ENCODE measurements at places on chromosomes 2 and 18.

DNA sequence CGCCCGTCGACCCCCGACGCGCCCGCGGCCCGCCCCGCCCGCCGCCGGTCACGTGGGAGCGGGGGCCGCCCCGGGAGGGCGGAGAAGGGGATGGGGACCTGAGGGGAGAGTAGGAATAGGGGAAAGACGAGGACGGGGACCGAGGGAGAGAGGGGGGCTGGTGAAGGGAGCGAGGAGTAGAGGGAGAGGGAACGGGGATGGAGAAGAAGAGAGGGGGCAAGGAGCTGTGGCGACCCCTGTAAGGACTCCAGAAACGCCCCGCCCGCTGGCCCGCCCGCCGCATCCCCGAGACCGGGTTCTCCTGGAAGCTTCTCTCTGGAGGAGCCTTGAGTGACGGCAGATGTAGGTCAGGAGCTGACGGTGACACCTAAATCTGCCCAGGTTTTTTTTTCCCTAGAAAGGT lies 615 bp downstream of the ADNP2 start:
- DNase-seq, result peak; percentile 36

DNA sequence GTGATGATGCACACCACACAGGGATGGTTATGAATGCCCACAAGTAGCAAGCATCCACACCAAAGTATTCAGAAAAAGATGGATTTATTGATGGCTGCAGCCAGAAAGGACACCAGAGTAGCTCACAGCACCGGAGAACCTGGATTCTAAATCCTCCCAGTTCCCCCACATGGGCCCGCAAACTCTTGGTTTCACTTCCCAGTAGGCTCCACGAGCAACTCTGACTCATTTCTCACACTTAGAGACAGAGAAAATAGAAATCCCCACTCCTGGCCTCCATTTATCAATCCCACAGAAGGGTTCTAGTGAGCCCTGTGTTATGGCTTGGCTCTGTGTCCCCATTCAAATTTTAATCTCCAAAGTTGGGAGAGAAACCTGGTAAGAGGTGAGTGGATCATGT lies 426.7 kb upstream of the MYT1L start:
- DNase-seq, result no peak

DNA sequence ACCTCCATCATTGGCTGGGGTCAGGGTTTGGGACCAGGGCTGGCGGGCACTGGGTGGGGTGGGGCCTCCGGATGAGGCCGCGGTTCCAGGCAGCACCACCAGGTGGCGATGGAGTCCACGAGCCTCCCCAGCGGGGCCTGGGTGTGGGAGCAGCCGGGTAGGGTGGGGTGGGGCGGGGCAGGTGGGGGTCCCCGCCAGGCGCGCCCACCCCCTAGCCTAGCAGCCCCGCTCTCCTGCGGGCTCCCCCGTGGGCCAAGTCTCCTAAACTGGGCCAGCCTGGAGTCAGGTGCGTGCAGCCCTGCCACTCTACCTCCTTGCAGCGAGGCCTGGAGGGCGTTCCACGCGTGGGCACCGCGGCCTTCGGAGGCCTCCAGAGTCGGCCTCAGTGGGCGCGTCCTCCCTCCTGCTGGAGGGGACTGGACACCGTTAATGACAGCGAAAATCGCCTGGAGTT lies 187.5 kb downstream of the TWIST2 start:
- peak; percentile 44 for DNase-seq

DNA sequence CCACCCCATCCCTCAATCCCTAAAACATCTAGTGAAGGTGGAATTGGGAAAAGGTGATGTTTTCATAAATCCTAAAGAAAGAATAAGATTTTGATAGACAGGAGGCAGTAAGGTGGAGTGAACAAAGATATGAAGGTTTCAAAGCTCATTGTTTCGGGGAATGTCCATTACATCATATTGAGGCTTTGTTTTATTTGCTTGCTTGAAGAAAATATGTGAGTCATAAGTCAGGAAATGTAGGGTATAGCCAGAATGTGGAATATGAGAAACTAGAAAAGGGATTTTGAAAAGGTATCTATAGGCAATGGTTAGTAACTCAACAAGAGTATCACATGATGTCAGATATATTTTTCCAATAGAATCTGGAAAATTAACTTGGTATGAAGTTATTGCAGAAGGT lies 1178.5 kb upstream of the ACVR2A start:
- no peak for DNase-seq

GRCh38 chr2:240155745-240156390 lies 15.4 kb upstream of the OTOS start:
- no peak for DNase-seq

- peak; percentile 49 for DNase-seq
These were observed 14.2 kb upstream of the CXCR4 start for GRCh38 chr2:136131961-136132824.

DNA sequence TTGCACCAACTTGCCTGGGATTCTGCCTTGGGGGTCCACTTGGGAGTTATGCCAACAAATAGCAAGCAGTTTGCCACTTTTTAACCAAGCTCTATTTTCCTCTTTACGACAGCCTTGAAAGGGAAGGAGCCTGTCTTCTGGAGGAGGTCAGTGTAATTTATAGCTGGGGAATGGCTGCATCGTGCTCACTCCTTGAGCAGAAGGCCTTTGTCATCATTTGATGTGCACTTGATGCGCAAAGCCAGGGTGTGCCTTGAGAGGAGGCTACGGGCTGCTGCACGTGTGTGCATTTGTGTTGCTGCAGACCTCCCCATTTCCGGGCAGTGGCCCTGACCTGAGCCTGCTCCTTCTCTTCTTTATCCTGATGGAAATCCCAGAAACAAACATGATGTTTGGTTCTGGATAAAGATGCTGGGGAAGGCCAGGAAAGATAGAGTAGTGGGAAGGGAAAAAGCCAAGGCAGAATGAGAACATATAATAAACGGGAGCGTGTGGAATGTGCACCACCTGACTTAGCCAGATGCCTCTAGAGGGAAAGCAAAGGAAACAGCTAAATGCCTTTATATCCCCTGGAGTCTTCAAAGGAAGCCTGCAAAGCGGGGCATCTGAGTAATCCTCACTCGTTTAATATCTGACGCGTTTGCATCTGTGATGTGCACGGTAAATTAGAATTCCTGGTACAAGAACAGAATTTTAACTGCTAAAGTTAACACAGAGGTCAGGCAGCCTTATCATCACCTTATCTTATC lies 68.3 kb upstream of the ZNF521 start:
- no peak for DNase-seq

GRCh38 chr18:53754154-53754553 lies 470.3 kb downstream of the MBD2 start:
- DNase-seq, result no peak

GRCh38 chr2:170881840-170882239 lies 47.2 kb upstream of the GORASP2 start:
- DNase-seq, result no peak

- no peak for DNase-seq
These were observed 18.9 kb upstream of the CD8A start for GRCh38 chr2:86809481-86810121.

- DNase-seq, result no peak
These were observed 86.9 kb downstream of the RDH14 start for GRCh38 chr2:18473241-18474181.

GRCh38 chr18:76806301-76806700 lies 16.1 kb upstream of the ZNF236 start:
- no peak for DNase-seq

GRCh38 chr18:76263046-76264005 lies 231.7 kb downstream of the ZNF516 start:
- no peak for DNase-seq

GRCh38 chr2:237449193-237449881 lies 35.4 kb upstream of the COL6A3 start:
- DNase-seq, result no peak

- DNase-seq, result peak; percentile 76
These were observed 24.1 kb downstream of the TRABD2A start for GRCh38 chr2:84856787-84857186.

DNA sequence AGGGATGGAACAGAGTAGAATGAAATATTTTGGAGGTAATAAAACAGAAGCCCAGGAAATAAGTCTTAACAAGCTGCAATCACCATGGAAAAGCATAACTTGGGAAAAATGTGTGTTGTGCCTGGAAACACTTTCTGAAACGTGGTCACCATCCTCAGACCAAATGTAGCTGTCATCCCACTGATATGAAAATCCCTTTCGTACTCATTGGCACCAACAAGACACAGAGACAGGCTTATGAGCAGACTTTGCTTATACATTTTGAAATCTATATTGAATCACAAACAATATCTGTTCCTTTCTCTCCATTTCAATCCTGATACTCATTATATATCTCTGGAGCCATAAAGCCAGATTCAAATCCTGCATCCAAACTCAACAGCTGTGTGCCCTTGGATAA lies 28.7 kb downstream of the MREG start:
- DNase-seq, result no peak

GRCh38 chr2:122070241-122070731 lies 314.8 kb downstream of the TSN start:
- DNase-seq, result no peak

GRCh38 chr2:218022851-218023530 lies 20.2 kb upstream of the TNS1 start:
- DNase-seq, result no peak

- DNase-seq, result no peak
These were observed 50.5 kb downstream of the DYSF start for GRCh38 chr2:71503837-71504236.

DNA sequence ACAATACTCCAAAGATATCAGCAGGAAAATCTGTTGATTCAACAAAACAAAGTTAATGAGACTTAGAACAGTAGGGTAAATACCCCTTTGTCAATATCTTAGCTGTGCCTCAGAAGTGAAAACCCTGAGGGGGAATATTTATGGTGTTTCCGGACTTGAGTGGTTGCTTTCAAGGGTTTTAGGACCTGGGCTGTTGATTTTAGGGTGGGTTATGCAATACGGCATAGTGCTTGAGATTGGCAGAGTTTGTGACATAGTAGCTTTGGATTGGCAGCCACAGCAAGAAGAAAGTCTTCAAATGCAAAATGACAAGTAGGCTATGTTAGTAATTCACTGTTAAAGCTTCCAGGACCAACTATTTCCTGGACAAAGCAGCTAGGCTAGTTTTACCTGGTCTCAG lies 826.3 kb upstream of the CDH2 start:
- DNase-seq, result peak; percentile 1

DNA sequence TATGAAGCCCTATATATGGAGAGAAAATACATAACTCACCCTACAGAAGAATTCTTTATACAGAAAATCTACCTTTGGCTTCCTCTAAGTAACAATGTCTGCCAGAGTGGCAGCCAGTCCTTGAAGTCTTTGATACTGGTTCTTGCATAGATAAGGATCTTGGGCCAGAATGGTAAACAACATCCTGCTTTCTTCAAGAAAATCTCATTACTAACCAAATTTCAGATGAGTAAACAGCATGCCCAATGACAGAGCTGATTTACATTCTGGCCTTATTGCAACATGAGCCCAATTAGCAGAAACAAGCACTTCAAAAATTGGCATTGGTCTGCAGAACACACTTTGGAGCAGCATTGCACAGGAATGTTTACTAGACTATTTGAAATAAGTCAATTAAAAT lies 336.5 kb upstream of the ST6GAL2 start:
- no peak for DNase-seq

DNA sequence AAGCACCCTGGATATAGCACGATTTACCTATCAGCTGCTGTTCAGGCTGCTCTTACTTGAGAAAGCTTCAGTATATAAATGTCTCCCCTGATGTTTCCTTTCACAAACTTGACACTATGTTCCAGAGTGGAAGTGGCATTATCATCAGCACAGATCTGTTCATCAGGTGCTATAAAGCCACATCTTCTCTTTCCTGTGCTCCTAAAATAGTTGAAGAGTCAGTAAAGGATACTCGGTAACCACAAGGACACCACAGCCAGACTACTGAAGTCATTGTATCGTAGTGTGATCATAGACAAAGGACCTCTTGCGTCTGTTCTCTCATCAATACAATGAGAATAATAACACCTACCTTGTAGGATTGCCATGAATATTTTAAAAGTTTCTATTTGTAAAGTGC lies 841.0 kb upstream of the CELF4 start:
- no peak for DNase-seq

DNA sequence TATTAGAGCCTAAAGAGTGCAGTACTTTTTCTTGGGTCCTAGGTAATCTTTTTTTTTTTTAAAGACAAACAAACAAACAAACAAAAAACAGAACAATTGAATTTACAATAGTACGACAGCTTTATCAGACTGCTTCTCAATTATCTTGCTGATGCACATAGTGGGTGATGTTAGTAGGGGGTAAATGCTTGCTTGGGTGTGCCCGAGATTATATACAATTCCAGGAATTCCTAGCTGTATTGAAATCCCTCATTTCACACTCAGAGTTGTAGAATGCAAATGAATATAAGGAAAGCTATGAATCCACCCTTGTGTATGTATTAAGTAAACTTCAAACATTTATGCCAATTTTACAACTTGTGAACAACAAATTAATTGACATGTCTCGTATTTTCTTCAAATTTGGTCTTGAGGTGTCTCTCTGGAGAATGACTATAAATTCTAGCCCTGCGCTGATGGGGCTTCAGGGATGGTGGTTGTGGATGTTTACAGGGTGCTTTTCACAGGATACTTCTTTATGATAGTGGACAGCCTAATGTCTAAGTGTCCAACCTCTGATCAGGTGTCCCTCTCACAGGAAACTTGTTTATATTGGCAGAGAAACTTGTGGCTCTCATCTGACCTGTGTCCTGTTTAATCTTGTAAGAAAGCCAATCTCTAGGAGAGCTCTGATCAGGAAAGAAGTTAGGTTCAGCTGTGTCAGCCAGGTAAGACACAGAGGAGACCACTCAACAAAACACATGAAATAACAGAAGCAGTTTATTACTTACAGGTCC lies 61.9 kb upstream of the SLC39A10 start:
- DNase-seq, result no peak

- no peak for DNase-seq
These were observed 33.1 kb downstream of the ARL4C start for GRCh38 chr2:234463626-234464290.

DNA sequence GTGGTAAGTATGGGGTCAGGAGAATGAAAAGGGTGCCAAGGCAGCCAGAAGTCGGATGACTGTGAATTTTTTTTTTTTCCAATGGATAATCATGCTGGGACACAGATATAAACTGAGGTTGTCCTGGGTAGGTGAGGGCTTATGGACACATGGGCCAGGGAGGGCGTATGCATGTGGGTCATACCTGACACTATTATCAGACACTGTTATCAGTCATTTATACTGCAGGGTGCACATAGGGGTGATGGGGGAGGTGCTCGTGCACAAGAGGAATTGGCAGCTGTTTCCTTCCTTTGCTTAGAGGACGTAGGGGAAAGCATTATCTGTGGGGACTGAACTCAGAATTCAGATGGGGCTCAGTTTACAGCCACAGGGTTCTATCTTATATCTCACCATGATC lies 10.1 kb downstream of the CTIF start:
- DNase-seq, result no peak

DNA sequence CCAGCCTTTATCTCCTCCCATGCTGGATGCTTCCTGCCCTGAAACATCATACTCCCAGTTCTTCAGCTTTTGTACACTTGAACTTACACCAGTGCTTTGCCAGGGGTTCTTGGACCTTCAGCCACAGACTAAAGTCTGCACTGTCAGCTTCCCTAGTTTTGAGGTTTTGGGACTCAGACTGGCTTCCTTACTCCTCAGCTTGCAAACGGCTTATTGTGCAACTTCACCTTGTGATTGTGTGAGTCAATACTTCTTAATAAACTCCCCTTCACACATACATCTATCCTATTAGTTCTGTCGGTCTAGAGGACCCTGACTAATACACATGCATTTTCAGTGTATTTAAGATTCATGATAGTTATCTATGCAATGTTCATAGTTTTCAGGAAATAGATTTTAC lies 35.8 kb upstream of the ZNF804A start:
- DNase-seq, result peak; percentile 79

Measured in NB4 (cell line).